Heart left ventricle (tissue), 16 donors: ENCODE measurements at places on chromosomes 7 and 10. TPM values are rescaled to one million over a fixed set of nuclear protein-coding genes. Genes with fewer than 3 reads are reported as not detected.

GRCh38 chr10:31947144-31947926, 18.7 kb upstream of the ARHGAP12 start:
- no peak for DNase-seq

DNA sequence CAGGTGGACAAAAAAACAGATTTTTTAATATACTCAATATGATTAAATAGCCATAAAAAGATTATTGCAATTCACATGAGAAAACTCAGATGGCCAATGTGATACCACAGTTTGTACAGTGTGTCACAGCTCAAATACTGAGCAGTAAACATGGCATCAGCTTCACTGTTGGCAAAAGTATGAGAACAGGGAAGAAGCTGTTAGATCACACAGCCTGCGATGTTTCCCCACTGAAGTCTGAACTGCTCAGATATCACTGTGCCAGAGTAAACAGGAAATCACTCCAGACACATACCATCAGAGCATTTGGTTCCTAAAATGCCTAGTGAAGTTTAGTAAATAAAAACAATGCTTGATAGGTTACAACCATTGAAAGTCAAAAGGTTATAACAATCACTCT, 347.8 kb downstream of the ETV1 start:
- DNase-seq, result no peak

GRCh38 chr10:73083221-73083620, 13.4 kb downstream of the P4HA1 start:
- no peak for DNase-seq

NEUROD6 gene
- total RNA-seq, result not detected

DNA sequence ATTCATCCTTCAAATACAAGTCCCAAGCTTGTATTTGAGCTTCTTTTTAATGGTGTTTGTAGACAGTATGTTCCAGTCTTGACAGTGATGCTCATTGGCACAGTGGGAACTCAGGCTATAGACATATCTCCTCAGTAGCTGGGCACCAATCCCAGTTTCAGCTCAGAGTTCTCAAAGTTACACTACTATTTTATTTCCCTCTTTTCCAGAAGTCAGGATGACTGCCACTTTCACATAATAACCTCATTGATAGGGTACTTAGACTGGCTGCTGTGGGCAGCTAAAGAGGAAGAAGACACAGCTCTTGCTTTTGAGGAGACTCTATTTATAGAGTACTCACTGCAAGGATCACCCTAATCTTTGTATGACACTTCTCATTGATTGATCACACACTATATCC, 2.4 kb downstream of the GBF1 start:
- no peak for DNase-seq
